ENCODE measurements at places on chromosomes 2 and 18. TPM values are rescaled to one million over a fixed set of nuclear protein-coding genes. Genes with fewer than 3 reads are reported as not detected.

DNA sequence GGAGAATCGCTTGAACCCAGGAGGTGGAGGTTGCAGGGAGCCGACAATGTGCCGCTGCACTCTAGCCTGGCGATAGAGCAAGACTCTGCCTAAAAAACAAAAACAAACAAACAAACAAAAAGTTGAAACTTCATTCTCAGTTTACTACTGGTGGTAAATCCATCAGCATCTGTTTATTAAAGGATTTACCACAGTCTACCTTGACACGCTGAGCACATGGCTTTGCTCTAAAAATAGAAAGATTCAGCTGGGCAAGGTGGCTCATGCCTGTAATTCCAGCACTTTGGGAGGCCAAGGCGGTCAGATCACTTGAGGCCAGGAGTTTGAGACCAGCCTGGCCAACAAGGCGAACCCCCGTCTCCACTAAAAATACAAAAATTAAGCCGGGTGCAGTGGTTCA, 201.3 kb downstream of the TGIF1 start:
- no peak for DNase-seq

- DNase-seq, result no peak
These were observed 1123.3 kb upstream of the ACVR2A start for GRCh38 chr2:146721486-146721885.

DNA sequence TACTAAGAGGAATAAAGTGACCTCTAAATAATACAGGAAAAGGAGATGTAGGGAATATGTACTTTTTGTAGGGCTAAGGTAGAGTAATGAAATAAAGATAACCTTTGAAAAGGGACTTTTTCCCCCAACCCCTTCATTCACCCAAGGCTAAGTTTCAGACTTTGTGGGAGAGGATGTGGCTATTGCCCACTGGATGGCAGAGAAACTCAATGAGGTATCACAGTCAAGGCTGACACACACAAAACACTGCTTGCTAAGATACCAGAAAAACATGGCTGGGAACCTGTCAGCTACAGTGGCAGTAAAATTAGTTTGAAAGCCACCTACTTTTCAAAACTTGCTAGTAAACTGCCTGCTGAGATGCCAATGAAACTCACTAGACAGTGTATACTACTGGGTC, 158.8 kb upstream of the WDSUB1 start:
- no peak for DNase-seq

DNA sequence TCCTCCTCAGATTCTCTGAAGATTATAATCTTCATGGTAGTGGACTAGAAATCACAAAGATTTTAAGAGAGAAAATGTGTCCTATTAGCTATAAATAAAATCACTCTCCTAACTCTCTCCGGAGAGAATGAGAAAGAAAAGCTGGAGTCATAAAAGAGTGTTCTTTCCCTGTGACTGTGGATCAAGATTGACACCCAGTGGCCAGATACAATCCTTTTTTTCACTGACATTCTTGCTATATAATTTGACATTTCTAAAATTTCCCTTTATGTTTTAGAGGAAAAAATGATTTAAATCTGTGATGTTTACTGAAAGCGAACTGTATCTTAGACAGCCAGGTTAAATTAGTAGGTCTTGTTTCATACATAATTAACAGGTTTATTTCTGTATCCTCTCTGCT, 35.4 kb upstream of the LRP2 start:
- no peak for DNase-seq

GRCh38 chr18:37536656-37537055, 28.9 kb downstream of the CELF4 start:
- DNase-seq, result no peak

DNA sequence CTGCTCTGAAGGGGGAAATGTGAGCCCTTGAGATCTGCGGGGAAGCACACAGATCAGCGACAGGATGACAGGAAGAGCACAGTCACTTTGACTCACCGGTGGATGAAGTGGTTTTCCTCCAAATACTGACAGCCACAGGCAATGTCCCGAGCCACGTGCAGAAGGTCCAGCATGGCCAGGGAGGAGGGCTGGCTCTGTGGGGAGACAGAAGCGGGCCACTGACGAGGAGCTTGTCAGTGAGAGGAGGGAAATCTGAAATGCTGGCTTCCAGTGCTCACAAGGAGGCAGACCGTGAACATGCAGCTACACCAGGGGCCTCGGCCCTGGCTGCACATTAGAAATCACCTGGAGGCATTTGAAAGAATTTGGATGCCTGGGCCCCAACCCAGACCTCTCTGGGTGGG, 98.7 kb downstream of the CLIP4 start:
- DNase-seq, result no peak

GRCh38 chr2:241035818-241036396, 37.5 kb downstream of the SNED1 start:
- DNase-seq, result no peak

Gene DSG1
- 2.8 TPM for total RNA-seq

Gene VWC2L
- total RNA-seq, result 0.87 TPM

Gene STAT4
- total RNA-seq, result 23.0 TPM
